Activated B cell treated with CpG ODN at 0.5 μM for 24 hours (primary cell): ENCODE measurements at places on chromosomes 3 and 15. TPM values are rescaled to one million over a fixed set of nuclear protein-coding genes. Genes with fewer than 3 reads are reported as not detected.
A peak's percentile ranks its signal among the peaks of the same experiment; 100 is the strongest.

DNA sequence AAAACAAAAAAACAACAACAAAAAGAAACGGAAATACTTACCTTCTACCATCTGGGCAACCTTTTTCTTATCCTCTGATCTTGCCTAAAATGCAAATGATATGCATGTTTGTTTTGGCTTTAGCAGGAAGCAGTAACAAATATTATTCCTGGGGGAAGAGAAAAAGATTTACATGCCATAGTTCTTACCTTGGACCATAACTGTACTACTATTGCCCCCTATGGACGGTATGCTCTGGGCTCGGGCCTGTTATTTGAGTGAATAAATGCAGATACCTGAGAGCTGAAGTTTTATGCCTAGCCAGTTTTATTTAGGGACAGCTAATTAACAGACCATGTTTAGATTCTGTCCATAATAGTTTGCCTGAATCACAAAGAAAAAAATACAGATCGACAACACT lies 12.6 kb upstream of the STARD5 start:
- no peaks in the 10 kb centered on the region for H3K36me3 ChIP-seq
- peaks cover 12% of the 10 kb centered on the region for H3K4me1 ChIP-seq
- DNase-seq = no peak
- no peak overlapping the region for H3K4me3 ChIP-seq

DNA sequence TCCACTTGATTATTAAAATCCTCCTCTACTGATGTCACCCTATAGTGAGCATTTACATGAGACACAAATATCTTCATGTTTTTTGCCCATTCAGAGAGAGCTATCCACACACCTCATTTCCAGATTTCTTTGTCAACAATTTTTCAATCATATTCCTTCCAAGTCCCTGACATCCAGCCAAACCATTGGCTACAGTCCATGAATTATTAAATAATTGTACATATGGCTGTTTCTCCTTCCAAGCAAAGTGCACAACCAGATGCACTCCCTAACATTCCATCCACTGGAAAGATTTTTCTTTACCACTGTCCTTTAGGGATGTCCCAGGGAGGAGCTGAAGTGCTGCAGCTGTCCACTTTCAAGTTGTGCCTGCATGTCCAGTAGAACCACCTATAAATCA lies 328.0 kb upstream of the MDFIC2 start:
- DNase-seq = no peak
- H3K4me1 ChIP-seq = no peaks in the 10 kb centered on the region
- no peak overlapping the region for H3K4me3 ChIP-seq
- H3K36me3 ChIP-seq = no peaks in the 10 kb centered on the region
- peaks cover 11% of the 10 kb centered on the region for H3K27me3 ChIP-seq

GRCh38 chr3:44478606-44479094 lies 1.2 kb upstream of the ZNF445 start:
- no peak overlapping the region for H3K27ac ChIP-seq
- H3K27me3 ChIP-seq = no peaks in the 10 kb centered on the region
- peak overlapping the region; percentile 91 for H3K4me3 ChIP-seq
- peaks cover 4% of the 10 kb centered on the region for H3K36me3 ChIP-seq

DNA sequence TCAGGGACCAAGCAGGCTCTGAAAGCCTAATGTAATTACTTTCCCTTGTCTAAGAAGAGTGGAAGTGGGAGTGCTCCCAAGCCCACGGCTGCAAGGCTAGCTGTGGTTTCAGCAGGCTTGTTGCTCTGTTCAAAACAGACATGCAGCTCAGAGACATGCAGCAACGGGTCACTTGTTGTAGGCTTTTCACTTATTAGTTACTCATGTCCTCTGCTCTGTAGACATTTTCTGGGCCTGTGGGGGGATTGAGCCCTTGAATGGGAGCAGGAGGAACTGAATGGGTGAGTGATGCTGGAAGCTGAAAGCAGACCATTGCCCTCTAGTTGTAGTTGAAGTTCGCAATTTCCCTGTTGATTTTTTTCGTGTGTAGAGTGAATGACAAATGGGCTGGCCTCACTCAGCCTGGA lies 261.9 kb upstream of the NR2E3 start:
- no peaks in the 10 kb centered on the region for H3K36me3 ChIP-seq
- H3K4me3 ChIP-seq = no peak overlapping the region
- no peak for DNase-seq
- H3K27me3 ChIP-seq = no peaks in the 10 kb centered on the region
- H3K4me1 ChIP-seq = no peaks in the 10 kb centered on the region
- no peak overlapping the region for H3K27ac ChIP-seq

DNA sequence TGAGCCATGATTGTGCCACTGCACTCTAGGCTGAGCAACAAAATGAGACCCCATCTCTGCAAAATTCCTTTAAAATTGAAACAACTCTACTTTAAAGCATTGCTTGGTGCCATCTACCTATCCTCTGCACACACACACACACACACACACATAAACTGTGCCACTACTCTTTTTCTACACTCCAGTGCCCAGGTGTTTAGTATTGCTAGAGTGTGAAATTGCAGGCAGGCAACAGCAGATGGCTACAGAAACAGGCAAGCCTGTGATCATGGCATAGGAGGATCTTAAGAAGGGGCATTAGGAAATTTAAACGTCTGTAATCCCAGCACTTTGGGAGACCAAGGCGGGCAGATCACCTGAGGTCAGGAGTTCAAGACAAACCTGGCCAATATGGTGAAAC lies 39.0 kb downstream of the SIDT1 start:
- no peak for DNase-seq
- H3K4me1 ChIP-seq = peaks cover 3% of the 10 kb centered on the region
- no peak overlapping the region for H3K4me3 ChIP-seq
- no peak overlapping the region for H3K27ac ChIP-seq
- H3K36me3 ChIP-seq = peaks cover 53% of the 10 kb centered on the region
- no peaks in the 10 kb centered on the region for H3K27me3 ChIP-seq

- H3K27me3 ChIP-seq = peaks cover 4% of the 10 kb centered on the region
- H3K4me3 ChIP-seq = no peak overlapping the region
- no peaks in the 10 kb centered on the region for H3K36me3 ChIP-seq
Measured at GRCh38 chr3:72907731-72908620, 20.1 kb downstream of the GXYLT2 start.

DNA sequence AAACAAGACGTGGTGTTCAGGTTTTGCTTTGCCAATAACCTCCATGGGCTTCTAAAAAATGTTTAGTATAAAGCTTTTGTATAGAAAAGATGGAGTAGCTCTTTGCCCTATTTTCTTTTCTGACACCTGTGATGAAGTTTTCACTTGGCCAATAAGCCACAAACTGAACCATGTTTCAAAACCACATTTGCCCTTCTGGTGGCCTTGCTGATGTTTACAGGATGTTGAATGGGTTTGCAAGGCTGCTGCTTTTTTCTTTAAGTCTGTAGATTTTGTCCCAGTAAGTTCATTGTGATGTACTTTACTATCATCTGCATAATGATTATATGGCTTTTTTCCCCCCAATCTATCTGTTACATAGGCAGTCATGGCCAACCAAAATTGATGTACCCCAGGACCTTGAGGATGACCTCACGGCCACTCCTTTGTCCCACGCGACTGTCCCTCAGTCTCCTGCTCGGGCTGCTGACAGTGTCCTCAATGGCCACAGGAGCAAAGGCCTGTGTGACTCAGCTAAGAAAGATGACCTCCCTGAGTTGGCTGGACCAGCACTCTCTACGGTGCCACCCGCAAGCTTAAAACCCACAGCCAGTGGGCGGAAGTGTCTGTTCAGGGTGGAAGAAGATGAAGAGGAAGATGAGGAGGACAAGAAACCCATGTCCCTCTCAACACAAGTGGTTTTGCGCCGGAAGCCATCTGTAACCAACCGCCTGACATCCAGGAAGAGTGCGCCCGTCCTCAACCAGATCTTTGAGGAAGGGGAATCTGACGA lies 60.8 kb downstream of the SNRK start:
- no peaks in the 10 kb centered on the region for H3K27me3 ChIP-seq
- no peak overlapping the region for H3K4me3 ChIP-seq
- no peak overlapping the region for H3K27ac ChIP-seq
- no peak for DNase-seq

DNA sequence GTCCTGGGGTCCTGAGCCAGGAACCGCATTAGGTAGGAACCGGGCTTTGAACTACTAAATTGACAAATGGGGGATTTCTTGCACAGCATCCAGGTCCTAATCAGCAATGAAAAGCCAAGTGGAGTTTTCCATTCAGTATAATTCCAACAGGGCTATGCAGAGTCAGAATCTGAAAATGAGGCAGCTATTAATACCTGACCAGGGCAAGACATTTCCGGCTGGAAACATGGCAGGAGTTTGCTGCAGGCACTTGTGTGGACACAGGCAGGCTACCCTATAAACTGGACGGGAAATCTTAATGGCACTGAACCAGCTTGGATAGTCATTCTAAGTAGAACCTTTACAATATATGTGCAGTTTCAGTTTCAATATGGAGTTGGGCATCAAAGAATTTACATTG lies 553.1 kb downstream of the FGF12 start:
- no peak overlapping the region for H3K27ac ChIP-seq
- DNase-seq = no peak
- no peak overlapping the region for H3K4me3 ChIP-seq
- H3K36me3 ChIP-seq = no peaks in the 10 kb centered on the region
- H3K4me1 ChIP-seq = no peaks in the 10 kb centered on the region
- no peaks in the 10 kb centered on the region for H3K27me3 ChIP-seq

- no peak overlapping the region for H3K27ac ChIP-seq
- H3K4me1 ChIP-seq = no peaks in the 10 kb centered on the region
- H3K4me3 ChIP-seq = no peak overlapping the region
- DNase-seq = no peak
- no peaks in the 10 kb centered on the region for H3K27me3 ChIP-seq
- H3K36me3 ChIP-seq = peaks cover 5% of the 10 kb centered on the region
Measured at GRCh38 chr3:45751537-45752242, 44.6 kb downstream of the SLC6A20 start.

GRCh38 chr3:139552632-139553365 lies 13.3 kb upstream of the RBP1 start:
- H3K36me3 ChIP-seq = no peaks in the 10 kb centered on the region
- no peak overlapping the region for H3K27ac ChIP-seq
- peaks cover 9% of the 10 kb centered on the region for H3K27me3 ChIP-seq
- H3K4me1 ChIP-seq = no peaks in the 10 kb centered on the region

- no peaks in the 10 kb centered on the region for H3K27me3 ChIP-seq
- H3K27ac ChIP-seq = no peak overlapping the region
- H3K4me1 ChIP-seq = no peaks in the 10 kb centered on the region
- H3K4me3 ChIP-seq = no peak overlapping the region
- DNase-seq = no peak
Measured at GRCh38 chr3:121477589-121477988, 68.2 kb downstream of the POLQ start.

DNA sequence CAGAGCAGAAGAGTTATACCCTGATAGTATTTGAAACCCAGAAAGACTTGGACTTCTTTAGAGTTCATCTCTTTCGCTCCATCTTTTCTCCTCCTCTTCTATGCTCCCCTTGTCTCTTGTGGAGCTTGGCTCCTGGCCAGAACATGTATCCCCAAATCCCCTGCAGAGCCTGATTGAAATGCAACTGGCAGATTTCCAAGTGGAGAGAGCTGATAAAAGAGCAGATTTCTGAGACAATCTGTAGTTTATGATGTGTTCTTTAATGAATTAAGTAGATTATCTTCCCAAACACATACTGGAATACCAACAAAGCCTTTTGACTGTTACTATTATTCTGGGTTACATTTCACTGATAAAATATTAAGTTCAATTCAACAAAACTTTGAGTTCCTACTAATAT lies 33.4 kb downstream of the UNC13C start:
- no peaks in the 10 kb centered on the region for H3K4me1 ChIP-seq

DNA sequence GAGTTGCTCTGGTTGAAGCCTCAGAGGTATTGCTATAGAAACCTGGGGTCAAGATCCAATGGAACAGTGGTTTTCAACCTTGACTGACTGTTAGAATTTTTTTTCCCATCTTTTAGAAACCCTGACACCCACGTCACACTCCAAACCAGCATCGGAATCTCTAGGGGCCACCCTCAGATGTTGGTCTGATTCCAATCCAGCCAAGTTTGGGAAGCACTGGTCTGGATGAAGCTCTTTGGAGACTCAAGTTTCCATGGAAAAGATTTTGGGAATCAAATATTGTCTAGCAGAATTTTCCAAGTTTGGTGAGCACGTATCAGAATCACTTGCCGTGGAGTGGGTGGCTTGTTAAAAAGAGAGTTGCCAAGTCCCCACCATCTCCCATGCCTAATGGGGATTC lies 103.8 kb downstream of the THSD4 start:
- no peak overlapping the region for H3K4me3 ChIP-seq
- H3K36me3 ChIP-seq = no peaks in the 10 kb centered on the region
- H3K27me3 ChIP-seq = no peaks in the 10 kb centered on the region

DNA sequence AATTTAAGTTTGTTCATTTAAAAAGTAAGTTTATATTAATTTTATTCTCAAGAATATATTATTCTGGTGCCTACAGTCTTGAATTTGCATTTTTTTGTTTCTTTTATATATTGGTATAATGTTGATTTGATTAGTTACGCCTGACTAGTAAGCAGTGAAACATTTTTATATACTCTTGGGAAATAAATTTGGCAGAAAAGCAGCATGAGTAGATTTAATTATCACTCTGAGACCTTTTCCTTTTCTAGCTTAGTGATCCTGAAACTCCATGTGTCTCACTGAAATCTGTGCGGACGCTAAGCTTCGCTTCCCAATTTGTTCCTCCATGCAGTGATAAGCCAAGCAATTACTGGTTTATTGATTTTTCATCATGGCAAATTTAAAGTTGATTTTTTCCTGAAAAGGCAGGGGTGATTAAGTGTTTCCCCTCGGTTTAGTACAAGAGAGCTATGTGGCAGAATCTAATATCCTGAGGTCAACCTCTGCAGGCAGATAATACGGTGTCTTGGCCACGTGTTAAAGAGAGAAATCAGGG lies 87.2 kb upstream of the MLF1 start:
- H3K4me3 ChIP-seq = no peak overlapping the region
- no peaks in the 10 kb centered on the region for H3K27me3 ChIP-seq
- no peak overlapping the region for H3K27ac ChIP-seq

- peaks cover 63% of the 10 kb centered on the region for H3K4me1 ChIP-seq
- H3K27ac ChIP-seq = peak overlapping the region; percentile 83
Measured at GRCh38 chr3:129429602-129430001, 1.2 kb upstream of the EFCAB12 start.

DNA sequence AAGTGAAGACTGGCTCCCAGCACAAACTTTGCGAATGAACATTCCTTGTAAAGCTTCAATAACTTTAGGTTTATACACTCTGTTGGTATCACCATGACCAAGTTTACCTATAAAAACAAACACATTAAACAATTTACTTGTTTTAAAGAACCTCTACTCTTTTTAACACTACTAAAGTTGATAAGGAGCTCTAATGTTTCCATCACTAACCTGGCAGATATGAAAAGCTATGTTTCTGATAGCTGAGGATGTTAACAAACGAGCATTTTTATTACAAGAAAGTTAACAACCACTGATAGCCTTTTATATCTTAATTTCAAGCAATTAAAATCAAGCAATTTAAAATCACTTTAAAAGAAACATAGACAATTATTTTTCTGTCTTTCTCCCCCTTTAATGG lies 80.8 kb downstream of the HERC1 start:
- no peak overlapping the region for H3K27ac ChIP-seq
- peaks cover 3% of the 10 kb centered on the region for H3K4me1 ChIP-seq
- H3K36me3 ChIP-seq = peaks cover 67% of the 10 kb centered on the region
- H3K4me3 ChIP-seq = no peak overlapping the region
- H3K27me3 ChIP-seq = no peaks in the 10 kb centered on the region

- peaks cover 5% of the 10 kb centered on the region for H3K4me1 ChIP-seq
- no peaks in the 10 kb centered on the region for H3K27me3 ChIP-seq
- peaks cover 54% of the 10 kb centered on the region for H3K36me3 ChIP-seq
- DNase-seq = no peak
- H3K4me3 ChIP-seq = no peak overlapping the region
Measured at GRCh38 chr3:158712443-158712842, 19.8 kb downstream of the RARRES1 start.

CEP70 gene
- 5.9 and 11.0 TPM in 2 replicates for total RNA-seq

SHC4 gene
- 0.24 TPM in 1 of 2 replicates, not detected in the other for total RNA-seq

PARP15 gene
- 162 and 213 TPM in 2 replicates for total RNA-seq

TM4SF4 gene
- not detected in 2 replicates for total RNA-seq

PLCL2 gene
- total RNA-seq = 33.3 and 40.0 TPM in 2 replicates

HRG gene
- not detected in 2 replicates for total RNA-seq
